ENCODE measurements at places on chromosomes 7 and 10. TPM values are rescaled to one million over a fixed set of nuclear protein-coding genes. Genes with fewer than 3 reads are reported as not detected.

Gene JAKMIP3
- 1.5 TPM for total RNA-seq

Gene UNC5B
- total RNA-seq, result 0.88 TPM

Gene DLX5
- total RNA-seq, result not detected

Gene SVIL
- 18.2 TPM for total RNA-seq

Gene MOGAT3
- total RNA-seq, result not detected
